H54 (cell line): ENCODE measurements at places on chromosomes 7 and 10.
A peak's percentile ranks its signal among the peaks of the same experiment; 100 is the strongest.

DNA sequence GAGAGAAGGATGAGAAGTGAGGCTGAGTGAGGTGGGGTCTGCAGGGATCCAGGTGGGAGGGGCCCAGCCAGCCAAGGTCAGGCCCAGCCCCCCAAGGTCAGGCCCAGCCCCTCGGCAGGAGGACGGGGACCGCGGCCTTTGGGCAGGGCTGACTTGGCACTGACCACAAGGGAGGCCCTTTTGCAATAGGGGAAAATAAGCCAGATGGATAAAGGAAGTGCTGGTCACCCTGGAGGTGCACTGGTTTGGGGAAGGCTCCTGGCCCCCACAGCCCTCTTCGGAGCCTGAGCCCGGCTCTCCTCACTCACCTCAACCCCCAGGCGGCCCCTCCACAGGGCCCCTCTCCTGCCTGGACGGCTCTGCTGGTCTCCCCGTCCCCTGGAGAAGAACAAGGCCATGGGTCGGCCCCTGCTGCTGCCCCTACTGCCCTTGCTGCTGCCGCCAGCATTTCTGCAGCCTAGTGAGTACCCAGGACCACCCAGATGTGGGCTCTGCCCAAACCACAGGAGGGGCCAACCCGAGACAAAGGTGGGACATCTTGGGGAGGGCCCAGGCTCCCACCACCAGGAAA is at the start of gene PILRA:
PILRA (plus strand) TSS at position 227 of the 571 bp plus-strand sequence; CDS start at position 397, 170 bp downstream.
- DNase-seq, result no peak

DNA sequence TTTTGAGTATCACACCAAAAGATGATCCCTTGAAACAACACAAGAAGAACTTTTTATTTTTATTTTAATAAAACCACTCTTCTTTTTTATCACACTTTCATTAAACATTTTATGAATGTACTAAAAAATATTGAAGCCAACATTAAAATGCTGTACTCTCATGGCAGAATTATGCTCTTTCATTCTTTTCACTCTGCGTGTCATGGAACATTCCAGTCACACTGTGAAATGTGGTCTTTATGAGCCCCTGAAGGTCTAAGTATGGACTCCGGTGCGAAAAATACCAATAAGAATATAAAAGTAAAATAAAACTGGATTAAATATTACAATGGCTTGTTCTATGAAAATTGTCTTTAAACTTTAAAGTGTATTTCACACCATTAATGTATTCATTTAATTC is 148.4 kb downstream of the TMEM26 start:
- no peak for DNase-seq

DNA sequence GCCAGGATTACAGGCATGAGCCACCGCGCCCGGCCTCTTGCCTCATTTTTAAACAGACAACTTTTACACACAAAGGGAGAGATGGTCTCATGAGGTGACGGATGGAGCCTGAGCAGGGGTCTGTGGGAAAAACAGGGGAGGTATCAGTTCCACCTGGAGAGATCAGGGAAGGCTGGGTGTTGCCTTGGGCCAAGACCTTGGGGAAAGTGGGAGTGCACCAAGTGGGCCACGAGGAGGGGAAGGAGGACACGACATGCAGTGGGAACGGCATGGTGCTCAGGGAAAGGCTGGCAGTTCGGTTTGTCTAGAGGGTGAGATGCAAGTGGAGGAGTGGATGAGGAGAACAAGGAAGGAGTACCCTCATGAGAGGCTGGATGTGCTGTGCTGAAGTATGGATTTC is 8.9 kb upstream of the ZNF777 start:
- DNase-seq, result no peak

GRCh38 chr10:126227762-126228134 is 160.5 kb downstream of the ADAM12 start:
- no peak for DNase-seq

GRCh38 chr7:114112806-114113205 is 194.0 kb upstream of the PPP1R3A start:
- no peak for DNase-seq

- no peak for DNase-seq
Observed at GRCh38 chr10:29767968-29768367, 133.2 kb upstream of the SVIL start.

DNA sequence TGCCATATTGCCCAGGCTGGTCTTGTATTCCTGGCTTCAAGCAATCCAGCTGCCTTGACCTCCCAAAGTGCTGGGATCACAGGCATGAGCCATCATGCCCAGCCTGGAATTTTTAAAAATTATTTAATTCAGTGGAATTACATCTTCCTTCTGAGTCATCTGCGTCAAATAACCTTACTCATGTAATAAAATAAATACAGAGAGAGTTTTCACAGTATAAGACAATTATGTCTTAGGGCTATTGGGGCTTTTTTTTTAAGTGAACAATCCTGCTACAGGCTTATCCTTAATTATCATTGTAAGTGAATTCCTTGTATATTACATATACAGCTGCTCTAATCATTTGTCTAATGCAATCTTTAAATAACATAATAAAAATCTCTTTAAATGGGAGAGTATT is 108.3 kb downstream of the MAPK8 start:
- DNase-seq, result no peak

- no peak for DNase-seq
Observed at GRCh38 chr7:157032644-157033482, 22.4 kb upstream of the MNX1 start.

GRCh38 chr7:131244259-131244852 is 83.3 kb upstream of the MKLN1 start:
- peak; percentile 71 for DNase-seq

GRCh38 chr7:90320801-90321494 is at the start of gene FAM237B:
Gene FAM237B (minus strand): TSS chr7:90321304. CDS start chr7:90319748, 1,556 bp downstream.
- no peak for DNase-seq

DNA sequence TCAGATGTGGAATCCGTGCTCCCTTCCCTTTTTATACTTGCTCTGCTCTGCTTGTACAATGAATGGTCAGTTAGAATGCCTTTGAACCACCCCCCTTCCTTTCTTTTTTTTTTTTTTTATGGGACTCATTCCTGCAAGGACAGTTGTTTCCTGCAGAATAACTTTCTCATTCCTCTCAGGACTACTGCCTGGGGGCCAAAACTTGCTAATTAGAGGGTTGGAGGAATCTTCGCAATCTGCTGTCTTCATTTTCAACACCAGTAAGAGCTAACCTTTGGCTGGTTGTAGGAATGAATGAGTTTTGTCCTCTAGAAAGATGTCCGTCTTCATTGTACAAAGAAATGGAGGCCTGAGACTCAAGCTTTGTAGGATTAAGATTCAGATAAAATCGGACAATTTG is 868.1 kb downstream of the LRMDA start:
- no peak for DNase-seq
